B cell (primary cell): ENCODE measurements at places on chromosomes 2 and 18. TPM values are rescaled to one million over a fixed set of nuclear protein-coding genes. Genes with fewer than 3 reads are reported as not detected.
A peak's percentile ranks its signal among the peaks of the same experiment; 100 is the strongest.

VWA3B gene
- not detected in 2 replicates for total RNA-seq

AKAIN1 gene
- not detected in 2 replicates for total RNA-seq

RAMP1 gene
- total RNA-seq: 12.4 and 15.7 TPM in 2 replicates

CFAP53 gene
- total RNA-seq: 0.75 and 0.79 TPM in 2 replicates

MAP4K3 gene
- total RNA-seq: 28.3 and 31.3 TPM in 2 replicates

TTC27 gene
- 25.8 and 28.5 TPM in 2 replicates for total RNA-seq

GPR39 gene
- total RNA-seq: not detected in 2 replicates

ENOSF1 gene
- 32.7 and 34.8 TPM in 2 replicates for total RNA-seq

SLC39A10 gene
- 99.3 and 99.8 TPM in 2 replicates for total RNA-seq

TMEM237 gene
- total RNA-seq: 3.6 and 4.2 TPM in 2 replicates

SKOR2 gene
- not detected in 2 replicates for total RNA-seq

SLC38A11 gene
- 4.1 and 5.4 TPM in 2 replicates for total RNA-seq

DSC2 gene
- not detected in 2 replicates for total RNA-seq

ST3GAL5 gene
- total RNA-seq: 90.3 and 94.3 TPM in 2 replicates

CDCA7 gene
- total RNA-seq: 2.6 and 3.2 TPM in 2 replicates

DNAJC27 gene
- total RNA-seq: 15.6 and 16.6 TPM in 2 replicates

GRCh38 chr18:989425-989824, 84.8 kb downstream of the ADCYAP1 start:
- DNase-seq: no peak

- no peak for DNase-seq
Observed at GRCh38 chr18:31217038-31217849, 54.6 kb upstream of the DSC1 start.

DNA sequence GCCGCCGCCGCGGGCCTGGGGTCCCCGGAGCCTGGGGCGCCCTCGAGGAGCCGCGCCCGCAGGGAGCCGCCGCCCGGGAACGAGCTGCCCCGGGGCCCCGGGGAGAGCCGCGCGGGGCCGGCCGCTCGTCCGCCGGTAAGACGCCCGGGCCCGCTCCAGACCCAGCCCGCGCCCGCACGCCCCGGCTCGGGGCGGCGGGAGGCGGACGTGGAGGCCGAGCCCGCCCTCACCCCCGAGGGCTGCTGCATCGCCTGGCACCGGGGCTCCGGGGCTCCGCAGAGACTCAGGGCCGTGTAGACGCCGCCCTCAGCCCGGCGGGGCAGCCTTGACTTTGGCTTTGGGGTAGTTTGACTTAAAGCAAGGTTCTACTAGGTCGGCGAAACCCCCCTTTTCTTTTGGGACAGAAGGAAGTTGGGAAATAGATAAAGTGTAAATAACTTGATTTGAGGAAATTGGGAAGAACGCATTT, 335 bp downstream of the ERFE start:
- DNase-seq: no peak

- no peak for DNase-seq
Observed at GRCh38 chr2:71901466-71901865, 246.2 kb downstream of the CYP26B1 start.

DNA sequence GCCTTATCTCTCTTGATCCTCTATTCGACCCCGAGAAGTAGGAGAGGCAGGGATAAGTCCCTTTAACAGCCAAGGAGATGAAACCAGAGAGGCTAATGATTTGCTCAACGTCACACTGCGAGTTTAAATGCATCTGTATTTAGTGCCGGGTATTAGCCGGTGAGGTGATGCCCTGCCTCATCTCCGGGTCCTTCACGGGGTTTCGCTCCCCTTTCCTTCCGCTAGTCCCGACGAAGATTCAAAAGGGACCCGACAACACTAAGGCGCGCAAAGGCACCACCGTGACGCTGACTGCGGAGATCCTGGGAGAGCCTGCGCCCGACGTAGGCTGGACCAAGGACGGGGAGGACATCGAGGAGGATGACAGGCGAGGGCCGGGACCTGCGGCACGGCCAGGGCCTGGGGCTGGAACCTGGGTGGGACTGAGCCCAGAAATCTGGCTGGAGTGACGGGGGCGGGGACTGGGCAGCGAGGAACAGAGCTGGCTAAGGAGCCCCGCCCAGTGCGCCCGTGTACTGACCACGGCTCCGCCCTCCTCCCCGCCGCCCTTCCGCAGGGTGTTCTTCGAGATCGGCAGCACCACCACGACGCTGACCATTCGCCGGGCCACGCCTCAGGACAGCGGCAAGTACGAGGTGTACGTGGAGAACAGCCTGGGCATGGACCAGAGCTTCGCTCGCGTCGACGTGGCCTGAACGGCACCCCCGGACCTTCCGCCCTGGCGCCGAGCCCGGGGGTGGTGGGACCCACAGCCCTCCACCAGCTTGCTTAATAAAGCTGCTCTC, 1.0 kb upstream of the GMPPA start:
- DNase-seq: peak; percentile 48

- DNase-seq: no peak
Observed at GRCh38 chr2:74740741-74741431, 86.8 kb downstream of the SEMA4F start.

GRCh38 chr2:60535685-60536312, 17.7 kb downstream of the BCL11A start:
- no peak for DNase-seq

DNA sequence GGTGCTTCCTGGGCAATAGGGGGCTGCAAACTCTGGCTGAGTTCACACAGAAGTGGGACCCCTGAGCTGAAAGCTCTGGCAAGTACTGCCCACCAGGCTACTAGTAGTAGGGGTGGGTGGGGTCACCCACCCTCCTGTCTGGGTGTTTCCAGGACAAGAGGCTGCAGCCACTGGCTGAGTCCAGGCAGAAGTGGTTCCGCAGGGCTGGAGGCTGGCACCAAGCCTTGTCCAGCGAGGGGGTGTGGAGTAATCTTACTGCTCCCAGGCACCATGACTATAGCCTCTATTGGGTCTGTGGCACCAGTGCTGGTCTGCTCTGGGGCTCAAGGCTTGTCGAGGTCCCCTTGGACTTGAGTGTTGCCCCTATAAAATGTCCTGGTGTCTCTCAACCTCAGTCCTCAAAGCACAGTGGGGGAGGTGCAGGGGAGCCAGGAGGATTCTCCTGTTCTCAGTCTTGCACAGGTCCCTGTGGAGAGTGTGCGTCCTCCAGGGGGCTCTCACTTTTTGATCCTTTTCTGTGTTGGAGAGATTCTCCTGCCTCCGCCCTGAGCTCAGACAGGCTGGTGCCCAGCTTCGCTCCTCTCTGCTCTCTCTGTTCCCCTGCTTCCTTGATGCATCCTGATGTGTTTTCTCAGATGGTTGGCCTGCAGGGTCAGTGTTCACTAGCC, 48.1 kb downstream of the NUP35 start:
- DNase-seq: no peak

GRCh38 chr18:54222922-54223567, 1.4 kb downstream of the MBD2 start:
- DNase-seq: peak; percentile 81

DNA sequence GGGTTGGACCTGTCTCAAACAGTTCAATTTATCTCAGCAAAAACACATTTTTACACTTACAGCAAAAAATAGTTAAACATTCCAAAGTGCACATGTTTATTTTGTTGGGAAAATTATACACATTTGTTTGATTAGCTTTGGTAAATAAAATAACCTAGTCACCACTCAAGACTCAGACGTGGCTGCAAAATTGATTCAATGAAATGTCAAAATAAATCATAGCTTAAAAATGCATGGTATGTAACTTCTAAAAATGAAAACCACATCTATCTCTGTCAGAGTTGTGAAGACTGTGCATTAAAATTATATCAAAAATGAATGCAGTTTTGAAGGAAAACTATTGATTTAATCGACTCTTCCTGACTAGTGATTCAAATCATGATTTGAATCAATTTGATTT, 56.7 kb downstream of the GALNT14 start:
- no peak for DNase-seq

GRCh38 chr18:7257426-7257740, 26.5 kb downstream of the LRRC30 start:
- no peak for DNase-seq

DNA sequence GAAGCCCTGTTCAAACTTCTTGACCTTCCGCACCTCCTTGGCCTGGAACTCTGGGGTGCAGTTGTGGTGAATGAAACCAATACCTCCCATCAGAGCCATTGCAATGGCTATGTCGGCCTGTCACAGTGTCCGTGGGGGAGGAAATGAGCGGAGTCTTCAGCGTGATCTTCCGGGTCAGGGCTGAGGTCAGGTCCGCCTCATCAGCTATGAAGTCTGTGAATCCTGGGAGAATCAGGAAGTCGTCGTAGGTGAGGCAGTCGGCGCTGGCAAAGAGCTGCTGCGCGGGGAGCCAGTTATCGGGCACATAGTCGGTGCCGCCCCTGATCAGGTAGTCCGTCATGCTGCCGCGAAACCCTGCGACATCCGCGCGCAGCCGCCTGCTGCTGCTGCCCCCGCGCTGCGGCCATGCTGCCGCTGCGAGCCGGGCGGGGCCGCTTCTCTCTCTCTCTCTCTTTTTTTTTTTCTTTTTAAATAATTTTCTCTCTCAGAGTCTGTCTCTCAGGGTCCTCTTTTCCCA, 154.1 kb upstream of the ZSWIM2 start:
- no peak for DNase-seq

- DNase-seq: no peak
Observed at GRCh38 chr2:51781691-51782090, 749.8 kb upstream of the NRXN1 start.

DNA sequence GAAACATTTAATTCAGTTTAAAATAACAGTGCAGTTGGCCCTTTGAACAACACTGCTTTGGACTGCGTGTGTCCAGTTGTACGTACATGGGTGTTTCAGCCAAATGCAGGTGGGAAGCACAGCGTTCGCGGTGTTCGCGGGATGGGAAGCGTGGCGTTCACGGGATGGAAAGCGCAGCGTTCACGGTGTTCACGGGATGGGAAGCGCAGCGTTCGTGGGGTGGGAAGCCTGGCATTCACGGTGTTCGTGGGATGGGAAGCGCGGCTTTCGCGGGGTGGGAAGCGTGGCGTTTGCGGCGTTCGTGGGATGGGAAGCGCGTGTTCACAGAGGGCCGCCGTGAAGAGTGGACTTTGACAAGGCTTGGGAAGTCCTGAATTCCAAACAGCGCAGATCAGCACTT, 47.6 kb downstream of the CTDP1 start:
- DNase-seq: no peak

- no peak for DNase-seq
Observed at GRCh38 chr2:197885587-197885986, 81.2 kb downstream of the PLCL1 start.

DNA sequence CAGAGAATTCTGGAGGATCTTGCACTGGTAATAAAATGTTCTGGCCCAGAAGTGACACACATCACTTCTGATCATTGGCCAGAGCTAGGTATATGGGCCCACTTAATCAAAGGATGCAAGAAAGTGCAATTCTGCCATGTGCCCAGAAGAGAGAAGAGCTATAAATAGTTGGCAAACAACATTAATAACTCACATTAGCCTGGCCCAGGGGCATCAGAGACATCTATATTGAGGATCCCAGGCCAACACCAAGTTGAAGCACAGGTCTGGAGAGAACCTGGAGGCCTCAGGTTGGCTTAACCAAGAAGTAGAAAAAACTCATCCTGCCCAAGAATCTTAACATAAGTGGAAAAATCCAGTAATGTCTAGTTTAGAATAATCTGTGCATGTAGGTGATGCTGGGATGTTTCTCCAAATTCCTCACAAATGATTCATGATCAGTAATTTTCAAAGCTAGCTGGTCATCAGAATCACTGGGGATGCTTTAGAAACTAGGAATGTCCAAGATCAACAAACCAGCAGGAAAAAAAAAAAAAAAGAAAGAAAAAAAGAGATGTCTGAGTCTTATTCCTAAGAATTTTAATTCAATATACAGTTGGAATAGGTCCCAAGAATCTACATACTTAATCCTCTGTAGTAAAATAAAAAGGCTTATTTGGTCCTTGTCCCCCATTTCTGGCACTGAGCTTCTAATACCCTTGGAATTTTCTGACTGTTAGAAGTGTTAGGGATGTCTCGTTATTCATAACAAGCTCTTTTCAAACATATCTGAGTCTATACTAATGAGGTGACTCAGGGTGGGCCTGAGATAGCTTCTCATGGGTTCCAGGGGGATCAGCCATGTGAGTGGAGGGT, 35.0 kb upstream of the EVA1A start:
- DNase-seq: no peak

- DNase-seq: peak; percentile 64
Observed at GRCh38 chr2:60556576-60557485, 3.4 kb upstream of the BCL11A start.

- no peak for DNase-seq
Observed at GRCh38 chr2:163693484-163693883, 42.3 kb downstream of the FIGN start.

DNA sequence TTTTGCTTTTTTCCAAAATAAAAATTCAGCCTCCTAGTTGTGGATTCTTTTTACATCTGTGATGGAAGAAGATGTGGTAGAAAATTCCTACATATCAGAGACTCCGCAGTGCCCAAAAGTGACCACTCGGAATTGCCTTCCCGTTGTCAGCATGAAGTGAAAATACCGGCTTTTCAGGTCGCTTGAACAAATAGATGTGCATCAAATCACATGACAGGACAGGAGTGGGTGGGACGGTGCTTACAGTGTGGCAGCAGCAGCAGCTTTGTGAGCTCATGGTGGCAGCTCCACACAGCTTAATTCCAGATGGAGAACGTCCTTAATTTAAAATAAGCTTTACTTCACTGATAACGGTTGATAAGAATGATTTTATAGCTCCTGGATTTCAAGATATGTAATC, 20.3 kb downstream of the SALL3 start:
- DNase-seq: no peak

- peak; percentile 80 for DNase-seq
Observed at GRCh38 chr2:98455494-98455976, 10.9 kb downstream of the INPP4A start.

GRCh38 chr2:14587119-14587518, 45.4 kb upstream of the LRATD1 start:
- no peak for DNase-seq

- DNase-seq: no peak
Observed at GRCh38 chr2:30565851-30566358, 118.9 kb downstream of the LCLAT1 start.

- DNase-seq: no peak
Observed at GRCh38 chr2:235868645-235869044, 299.5 kb downstream of the GBX2 start.

DNA sequence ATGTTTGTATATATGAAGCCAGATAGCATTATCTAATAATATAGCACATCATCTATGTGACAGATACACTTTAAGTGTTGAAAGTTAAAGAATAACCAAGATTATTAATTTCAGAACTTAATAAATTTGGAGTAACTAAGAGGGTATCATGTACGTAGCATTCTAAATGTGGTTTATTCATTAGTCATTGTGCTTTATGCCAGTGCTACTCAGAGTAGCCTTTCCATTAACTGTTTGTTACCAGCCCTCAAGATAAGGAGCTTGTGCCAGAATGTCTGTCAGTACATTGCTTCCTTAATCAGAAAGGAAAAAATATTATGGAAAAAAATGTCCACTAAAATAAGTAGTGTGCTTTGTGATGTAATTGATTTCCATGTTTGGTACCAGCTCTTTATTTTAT, 94.9 kb upstream of the TWSG1 start:
- DNase-seq: no peak

DNA sequence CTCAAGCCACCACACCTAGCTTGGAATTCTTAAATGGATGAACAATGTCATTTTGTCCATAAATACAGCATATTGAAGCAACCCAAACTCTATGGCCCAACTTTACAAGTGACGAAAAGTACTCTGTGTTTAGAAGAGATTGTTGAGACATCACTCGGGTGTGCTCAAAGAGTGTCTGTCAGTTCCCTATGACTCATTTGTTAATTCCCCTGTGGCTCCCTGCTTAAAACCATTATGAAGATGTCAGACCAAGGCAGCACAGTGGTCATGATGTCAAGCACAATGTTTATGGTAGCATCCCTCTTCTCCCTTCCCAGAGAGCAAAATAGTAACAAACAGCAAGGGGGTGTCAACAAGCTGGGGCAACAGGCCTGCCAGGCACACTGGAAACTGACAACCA, 3.0 kb downstream of the LYG1 start:
- DNase-seq: no peak

- no peak for DNase-seq
Observed at GRCh38 chr2:78070693-78071092, 548.5 kb upstream of the LRRTM4 start.
